Lung (tissue), 17 donors: ENCODE measurements at places on chromosomes 5 and 9. TPM values are rescaled to one million over a fixed set of nuclear protein-coding genes. Genes with fewer than 3 reads are reported as not detected.
A peak's percentile ranks its signal among the peaks of the same experiment; 100 is the strongest.

- no peak for DNase-seq
These were observed 370.7 kb downstream of the ZSWIM6 start for GRCh38 chr5:61702784-61703183.

GRCh38 chr9:16071400-16071799 lies 518.6 kb downstream of the CCDC171 start:
- DNase-seq, result no peak

- no peak for DNase-seq
These were observed 576 bp downstream of the ALDOB start for GRCh38 chr9:101434998-101435397.

DNA sequence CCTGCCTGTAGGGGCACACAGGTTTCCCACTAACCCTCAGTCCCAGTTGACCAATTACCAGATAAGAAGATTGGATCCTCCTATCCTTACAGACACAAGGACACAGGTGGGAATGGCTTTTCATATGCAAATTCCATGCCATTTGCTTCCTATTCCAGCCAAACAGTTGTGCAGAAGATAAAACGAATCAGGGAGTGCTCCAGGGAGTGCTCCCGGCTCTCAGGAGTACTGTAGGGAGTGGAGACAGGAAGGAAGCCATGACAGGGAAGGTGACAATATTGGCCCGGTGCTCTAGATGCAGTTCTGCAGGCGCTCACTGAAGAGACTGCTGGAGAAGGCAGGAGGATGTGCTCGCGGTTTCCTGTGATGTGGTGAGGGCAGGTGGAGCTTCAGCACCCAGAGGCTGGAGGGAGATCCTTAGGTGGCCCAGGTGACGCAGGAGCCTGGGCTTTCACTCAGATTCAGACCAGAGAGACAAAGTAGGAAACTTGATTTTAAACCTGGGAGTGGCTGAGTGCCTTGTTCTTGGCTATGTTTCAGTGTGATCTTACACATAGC lies 260.0 kb downstream of the AUH start:
- DNase-seq, result peak; percentile 26

PCDHGB5 gene
- 14.3 TPM for total RNA-seq
